ENCODE measurements at places on chromosomes 2 and 18.

GRCh38 chr2:200741468-200742202 lies 70.1 kb upstream of the BZW1 start:
- DNase-seq = no peak

GRCh38 chr2:64212346-64212745 lies 68.1 kb upstream of the PELI1 start:
- DNase-seq = no peak

DNA sequence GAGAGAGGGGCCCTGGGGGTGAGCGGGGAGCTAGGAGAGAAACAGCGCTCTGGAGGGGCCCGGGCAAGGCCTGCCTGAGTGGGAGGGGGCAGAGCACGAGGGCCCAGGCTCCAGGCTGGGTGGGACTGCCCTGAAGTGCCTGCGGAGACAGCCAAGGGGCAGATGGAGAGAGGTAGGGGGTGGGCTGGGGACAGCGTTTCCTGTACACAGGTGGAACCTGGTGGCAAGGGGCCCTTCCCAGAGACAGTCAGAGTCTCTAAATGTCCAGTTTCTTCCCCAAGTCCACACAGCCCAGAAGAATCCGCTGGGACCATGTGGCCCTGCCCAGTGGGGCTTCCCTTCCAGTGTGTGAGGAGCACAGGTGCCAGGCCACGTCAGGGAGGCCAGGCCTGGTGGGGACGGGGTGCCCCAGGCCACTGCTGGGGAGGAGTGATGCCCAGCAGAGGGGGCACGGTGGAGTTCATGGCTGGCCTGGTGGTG lies 1.7 kb upstream of the GPR35 start:
- peak; percentile 4 for DNase-seq

DNA sequence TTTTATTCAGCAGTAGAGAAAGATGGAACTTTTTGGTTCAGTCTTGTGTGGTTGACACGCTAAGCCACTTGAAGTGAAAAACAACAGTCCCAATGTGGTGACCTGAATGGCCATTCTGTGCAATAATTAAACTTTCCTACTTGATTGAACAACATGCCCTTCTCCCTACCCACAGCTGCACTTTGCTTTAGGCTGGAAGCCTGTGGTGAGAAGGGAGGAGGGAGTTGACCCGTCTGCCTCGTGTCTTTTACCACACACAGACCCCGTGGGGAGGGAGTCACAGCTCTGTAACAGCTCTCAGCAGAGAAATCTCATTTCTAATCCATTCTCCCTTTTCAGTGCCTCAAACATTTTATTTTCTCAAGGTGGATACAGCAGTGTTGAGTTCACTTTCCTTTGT lies 138.2 kb upstream of the PKDCC start:
- DNase-seq = no peak

- no peak for DNase-seq
Measured at GRCh38 chr2:79798776-79799175, 285.9 kb downstream of the CTNNA2 start.
